Activated CD4-positive, alpha-beta T cell treated with anti-CD3 and anti-CD28 coated beads, Interleukin-2, amount 50 U/mL, for 4 hours (primary cell): ENCODE measurements at places on chromosomes 7 and 10.

DNA sequence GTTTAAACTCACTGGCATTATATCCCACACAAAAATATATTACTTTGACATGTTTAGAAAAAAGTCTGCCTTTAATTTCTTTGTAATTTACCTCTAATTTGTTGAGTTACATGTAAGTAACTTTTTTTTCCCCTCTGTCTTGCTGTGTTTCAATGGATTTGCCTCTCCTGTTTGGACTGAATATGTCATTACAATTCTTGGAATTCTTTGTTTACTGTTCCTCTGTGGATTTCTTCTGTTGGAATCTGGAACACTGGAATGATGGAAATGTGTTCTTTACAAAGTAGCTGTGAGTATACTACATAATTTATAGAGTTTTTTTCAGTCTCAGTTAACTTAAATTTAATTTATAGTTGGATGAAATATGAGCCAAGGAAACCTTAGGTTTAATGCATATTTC is 30.4 kb downstream of the SEPTIN7 start:
- DNase-seq = no peak

DNA sequence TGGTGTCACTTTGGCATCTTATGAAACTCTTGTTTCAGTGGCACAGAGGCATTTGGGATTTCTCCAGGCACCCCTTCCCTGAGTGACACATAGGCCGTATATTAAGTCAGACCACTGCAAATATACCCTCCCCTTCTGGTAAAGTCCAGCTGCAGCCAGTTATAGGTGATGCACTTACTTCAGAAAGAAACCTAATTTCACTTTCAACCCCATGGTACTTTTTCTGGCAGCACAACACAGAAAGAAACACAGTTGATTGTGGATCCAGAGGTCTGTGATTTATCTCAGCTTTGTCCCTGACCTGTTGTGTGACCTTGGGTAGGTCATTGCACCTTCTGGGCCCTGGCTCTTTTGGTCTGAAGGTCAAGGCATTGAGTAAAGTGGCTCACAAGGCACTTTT is 173.2 kb downstream of the BUB3 start:
- no peak for DNase-seq

DNA sequence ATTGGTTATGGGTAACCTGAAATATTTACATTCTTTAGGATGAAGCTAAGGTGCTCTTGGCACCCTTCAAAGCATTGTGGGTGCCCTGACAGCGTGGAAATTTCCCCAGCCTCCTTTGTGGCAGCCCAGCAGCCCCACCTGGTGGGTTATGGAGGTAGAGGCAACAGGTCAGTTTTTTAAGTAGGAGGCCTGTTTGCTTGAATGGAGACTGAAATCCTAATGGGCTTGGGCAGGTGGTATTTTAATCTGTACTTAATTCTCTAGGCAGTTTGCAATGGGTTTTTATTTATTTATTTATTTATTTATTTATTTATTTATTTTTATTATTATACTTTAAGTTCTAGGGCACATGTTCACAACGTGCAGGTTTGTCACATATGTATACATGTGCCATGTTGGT is 139.4 kb downstream of the EPC1 start:
- DNase-seq = peak; percentile 48

GRCh38 chr10:104316321-104317099 is 21.8 kb downstream of the ITPRIP start:
- DNase-seq = no peak

DNA sequence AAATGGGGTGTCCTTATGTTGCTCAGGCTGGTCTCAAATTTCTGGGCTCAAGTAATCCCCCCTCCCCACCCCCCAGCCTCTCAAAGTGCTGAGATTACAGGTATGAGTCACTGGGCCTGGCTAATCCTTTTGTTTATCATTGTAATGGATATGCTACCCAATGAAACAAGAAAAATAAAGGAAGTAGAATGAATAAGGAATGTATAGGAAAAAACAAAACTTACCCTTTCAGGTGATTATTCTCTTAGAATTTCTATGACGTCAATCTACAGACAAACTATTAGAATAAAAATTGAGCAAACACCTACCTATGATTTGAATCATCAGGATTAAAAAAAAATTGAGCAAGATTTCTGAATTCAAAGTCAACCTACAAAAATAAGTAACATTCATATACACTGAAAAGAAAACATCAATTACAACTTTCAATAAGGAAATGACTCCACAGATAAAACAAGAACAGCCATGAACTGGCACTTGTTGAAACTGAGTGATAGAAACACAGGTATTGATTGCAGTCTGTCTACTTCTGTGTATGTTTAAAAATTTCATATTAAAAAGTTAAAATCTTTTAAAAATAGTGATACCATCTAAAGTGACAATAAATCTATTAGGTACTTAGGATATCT is 12.2 kb downstream of the ADAM12 start:
- DNase-seq = no peak

GRCh38 chr10:70106958-70107791 is 25.4 kb downstream of the AIFM2 start:
- DNase-seq = no peak

GRCh38 chr10:60197206-60197605 is 192.5 kb downstream of the ANK3 start:
- no peak for DNase-seq

DNA sequence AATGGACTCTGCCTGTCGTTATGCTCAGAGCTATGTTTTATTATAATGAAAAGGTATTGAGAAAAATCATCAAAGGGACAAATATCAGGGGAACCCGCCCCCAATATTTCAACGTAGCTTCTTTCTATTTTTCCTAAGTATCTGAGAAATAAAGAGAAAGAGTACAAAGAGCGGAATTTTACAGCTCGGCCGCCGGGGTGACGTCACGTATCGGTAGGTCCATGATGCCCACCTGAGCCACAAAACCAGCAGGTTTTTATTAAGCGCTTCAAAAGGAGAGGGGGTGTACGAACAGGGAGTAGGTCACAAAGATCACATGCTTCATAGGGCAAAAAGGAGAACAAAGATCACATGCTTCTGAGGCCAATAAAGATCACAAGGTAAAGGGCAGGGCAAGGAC is 281.6 kb upstream of the POM121L12 start:
- DNase-seq = no peak

DNA sequence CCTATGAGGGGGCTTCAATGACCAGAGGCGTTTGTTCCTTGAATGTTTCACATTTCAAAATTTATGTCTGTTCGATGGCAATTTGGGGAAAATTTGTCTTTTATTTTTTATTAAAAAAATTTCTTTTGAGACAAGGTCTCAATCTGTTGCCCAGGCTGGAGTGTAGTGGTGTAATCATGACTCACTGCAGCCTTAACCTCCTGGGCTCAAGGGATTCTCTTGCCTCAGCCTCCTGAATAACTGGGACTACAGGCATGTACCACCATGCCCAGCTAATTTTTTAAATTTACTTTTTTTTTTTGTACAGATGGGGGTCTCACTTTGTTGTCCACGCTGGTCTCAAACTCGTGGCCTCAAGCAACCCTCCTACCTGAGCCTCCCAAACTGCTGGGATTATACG is 39.7 kb downstream of the OTUD1 start:
- no peak for DNase-seq

DNA sequence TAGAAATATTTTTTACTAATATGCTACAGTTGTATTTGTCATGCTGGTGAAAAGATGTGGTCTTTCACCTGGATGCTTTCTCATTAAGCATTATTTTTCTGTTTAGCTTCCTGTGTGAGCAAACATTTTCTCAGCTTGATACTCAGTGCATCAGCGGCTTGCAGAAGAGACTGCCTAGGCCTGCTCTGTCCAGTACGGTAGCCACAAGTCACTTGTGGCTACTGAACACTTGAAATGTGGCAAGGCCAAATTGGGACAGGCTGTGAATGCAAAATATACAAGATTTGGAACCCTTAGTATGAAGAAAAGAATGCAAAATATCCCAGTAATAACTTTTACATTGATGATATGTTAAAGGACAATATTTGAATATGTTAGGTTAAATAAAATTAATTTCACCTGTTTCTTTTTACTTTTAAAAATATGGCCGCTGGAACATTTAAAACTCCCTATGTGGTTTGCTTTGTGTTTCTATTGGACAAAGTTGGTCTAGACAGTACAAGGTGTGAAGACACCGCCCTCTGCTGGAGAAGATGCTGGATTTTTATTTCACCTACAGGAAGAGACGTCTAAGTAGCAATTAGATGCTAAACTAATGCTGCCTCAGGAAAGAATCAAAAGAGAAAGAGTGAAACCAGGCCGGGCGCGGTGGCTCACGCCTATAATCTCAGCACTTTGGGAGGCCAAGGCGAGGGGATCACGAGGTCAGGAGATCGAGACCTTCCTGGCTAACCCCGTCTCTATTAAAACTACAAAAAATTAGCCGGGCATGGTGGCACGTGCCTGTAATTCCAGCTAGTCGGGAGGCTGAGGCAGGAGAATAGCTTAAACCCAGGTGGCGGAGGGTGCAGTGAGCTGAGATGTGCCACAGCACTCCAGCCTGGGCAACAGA is 5.3 kb downstream of the SRGN start:
- peak; percentile 79 for DNase-seq

GRCh38 chr10:132848951-132849545 is 63.1 kb upstream of the NKX6-2 start:
- no peak for DNase-seq

- no peak for DNase-seq
Measured at GRCh38 chr10:129968853-129969183, 4.7 kb upstream of the EBF3 start.

DNA sequence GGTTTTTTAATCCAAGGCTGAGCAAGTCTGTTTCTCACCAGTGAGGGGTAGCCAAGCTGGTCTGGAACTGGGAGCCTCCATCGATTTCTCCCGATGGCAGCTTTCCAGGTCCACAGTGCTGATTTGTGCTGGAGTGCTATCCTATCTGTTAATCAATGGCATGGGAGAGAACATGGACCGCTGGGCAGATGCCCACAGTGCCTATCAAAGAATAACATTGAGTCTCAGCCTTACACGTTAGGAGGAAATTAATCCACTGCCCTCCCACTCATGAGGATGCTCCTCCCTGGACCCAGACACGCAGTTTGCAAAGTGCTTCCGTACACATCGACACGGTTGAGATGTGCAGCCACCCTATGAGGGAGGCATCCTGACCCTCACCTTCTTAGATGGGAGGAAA is 36.0 kb upstream of the CUX1 start:
- no peak for DNase-seq

DNA sequence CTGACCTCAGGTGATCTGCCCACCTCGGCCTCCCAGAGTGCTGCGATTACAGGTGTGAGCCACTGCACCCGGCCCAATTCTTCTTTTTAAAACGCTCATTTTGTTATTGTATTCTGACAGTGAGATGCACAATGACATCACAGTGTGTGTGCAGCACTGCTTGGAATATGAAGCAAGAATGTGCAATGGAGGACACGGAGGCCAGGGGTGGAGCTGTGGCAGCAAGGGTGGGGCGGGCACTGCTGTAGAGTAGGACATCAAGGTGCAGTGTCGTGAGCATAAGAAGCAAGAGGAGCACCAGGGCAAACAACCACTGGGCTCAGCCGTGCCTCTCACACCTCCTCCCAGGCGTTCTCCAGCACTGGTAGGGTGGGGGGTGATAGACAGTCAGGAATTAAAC is 26.8 kb upstream of the GRID1 start:
- DNase-seq = no peak

DNA sequence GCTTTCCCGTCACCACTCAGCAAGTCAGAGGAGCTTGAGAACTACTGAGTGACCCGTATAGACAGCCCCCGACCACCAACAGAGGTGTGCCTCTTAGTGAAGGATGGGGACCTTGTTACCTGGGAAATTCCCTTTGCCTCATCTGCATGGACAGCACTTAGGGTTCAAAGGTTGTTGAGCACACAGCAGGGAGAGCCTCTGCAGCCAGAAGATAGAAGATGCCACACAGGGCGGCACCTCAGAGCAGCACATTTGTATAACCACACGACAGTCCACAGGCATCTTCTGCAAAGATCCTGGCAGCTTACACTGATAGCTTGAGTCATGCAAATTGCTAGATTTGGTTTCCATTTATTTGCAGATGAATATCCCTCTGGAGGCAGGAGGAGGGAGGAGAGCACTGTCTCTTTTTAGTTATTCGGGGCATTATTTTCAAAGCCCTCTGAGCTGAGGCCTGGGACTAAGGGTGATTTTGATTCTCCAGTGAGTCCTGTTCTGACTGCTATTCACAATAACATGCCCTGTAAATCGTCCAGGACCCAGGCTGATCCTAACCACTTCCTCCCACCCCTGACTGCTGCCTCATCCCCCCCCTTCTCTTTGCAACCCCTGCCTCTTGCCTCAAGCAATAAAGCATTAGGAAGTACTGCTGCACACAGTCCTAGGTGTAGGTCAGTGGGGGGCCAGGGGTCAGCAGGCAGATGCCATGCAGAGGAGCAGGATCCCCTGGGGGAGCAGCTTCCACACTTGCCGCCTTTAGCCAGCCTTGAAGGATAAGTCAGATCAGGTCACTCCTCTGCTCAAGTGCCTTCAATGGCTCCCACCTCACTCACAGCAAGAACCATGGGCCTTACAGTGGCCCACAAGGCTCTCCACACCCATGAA is 24.6 kb upstream of the INMT start:
- DNase-seq = peak; percentile 21
